Left kidney (tissue), 8 donors: ENCODE measurements at places on chromosomes 16 and 17. TPM values are rescaled to one million over a fixed set of nuclear protein-coding genes. Genes with fewer than 3 reads are reported as not detected.

RBFOX1 gene
- polyA plus RNA-seq: 2.6 TPM

TMEM132E gene
- 4.0 TPM for polyA plus RNA-seq

CHST6 gene
- 0.98 TPM for polyA plus RNA-seq

MSRB1 gene
- 55.9 TPM for polyA plus RNA-seq

DNA sequence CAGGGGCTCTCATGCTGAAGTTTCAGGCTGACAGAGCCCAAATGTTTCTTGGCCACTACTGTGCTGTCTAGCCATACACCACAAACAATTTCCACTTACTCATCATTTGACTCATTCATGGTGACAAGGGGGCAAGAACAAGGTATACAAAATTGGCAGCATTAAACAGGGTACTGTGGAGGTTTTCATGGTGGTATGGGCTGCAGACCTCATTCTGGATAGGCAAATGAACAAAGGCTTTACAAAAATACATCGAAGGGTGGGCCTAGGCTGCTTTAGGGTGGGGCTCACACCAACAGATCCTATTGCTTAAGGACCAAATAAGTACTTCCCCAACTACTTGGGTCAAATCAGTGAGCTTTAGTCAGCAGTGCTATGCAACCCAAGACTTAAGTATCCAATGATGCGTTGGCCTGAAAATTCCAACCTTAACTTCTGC, 53.0 kb downstream of the N4BP1 start:
- no peak for DNase-seq

- DNase-seq: no peak
Observed at GRCh38 chr17:38916771-38917170, 8.6 kb upstream of the LASP1NB start.

DNA sequence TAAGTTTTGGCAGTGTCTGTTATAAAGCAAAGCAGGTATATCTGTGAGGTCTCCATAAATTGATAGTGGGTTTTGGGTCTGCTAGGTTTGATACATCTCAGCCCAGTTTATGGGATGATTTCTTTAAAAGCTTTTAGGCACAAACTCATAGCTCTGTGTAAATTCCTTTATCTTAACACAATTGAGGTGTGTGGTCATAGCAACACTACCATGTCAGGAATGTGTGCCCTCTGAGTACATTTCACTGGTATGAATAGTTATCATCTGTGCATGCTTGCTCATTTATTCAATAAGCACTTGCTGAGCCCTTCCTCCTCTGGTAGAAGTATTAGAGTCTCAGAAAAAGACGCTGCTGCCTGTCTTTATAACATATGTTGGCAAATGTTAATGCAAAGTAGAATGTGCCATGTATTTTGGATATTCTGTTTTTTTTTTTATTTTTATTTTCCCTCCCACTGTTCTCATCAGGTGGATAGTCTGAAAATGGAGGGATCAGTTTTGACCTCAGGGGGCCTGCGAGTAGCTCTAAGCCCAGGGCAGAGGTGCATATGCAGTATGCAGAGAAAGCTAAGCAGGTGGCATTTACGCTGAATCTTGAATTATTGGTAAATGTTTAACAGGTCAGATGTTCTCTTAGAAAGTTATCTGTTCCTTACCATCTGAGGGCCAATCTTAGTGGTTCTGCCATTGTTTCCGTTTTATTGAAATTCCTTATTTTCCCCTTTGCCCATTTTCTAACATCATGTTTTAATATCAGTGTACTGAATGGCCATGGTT, 90.7 kb downstream of the WNT3 start:
- DNase-seq: no peak

GRCh38 chr17:46009681-46010596, 10.9 kb downstream of the STH start:
- DNase-seq: no peak

DNA sequence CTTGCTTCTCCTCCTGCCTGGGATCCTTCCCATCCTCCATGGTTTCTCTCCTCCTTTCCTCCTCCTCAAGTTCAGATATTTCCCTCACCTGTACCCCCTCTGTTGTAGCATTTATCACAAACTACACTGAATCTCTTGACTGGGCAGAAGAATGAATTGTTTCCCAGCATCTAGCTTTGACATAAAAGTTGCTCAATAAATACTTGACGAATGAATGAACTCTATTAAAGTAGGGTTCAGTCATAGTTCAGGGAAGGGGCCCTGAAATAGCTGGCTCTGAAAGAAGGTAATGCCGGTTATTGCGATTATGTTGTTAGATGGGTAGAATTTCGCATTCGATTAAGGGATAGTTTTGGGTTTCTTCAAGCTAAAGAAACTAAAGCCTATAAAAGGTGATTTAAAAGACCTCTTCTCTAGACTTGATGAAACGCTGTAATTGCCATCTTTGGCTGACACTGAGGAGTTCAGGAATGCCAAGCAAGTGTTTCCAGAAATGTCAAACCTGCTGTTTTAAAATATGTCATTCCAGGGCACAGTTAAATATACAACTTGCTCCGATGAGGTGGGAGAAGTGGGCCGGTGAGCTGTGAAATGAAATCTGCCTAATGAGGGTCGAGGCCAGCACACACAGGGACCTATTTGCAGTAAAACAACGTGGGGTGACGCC, 1.0 kb upstream of the CPD start:
- no peak for DNase-seq

DNA sequence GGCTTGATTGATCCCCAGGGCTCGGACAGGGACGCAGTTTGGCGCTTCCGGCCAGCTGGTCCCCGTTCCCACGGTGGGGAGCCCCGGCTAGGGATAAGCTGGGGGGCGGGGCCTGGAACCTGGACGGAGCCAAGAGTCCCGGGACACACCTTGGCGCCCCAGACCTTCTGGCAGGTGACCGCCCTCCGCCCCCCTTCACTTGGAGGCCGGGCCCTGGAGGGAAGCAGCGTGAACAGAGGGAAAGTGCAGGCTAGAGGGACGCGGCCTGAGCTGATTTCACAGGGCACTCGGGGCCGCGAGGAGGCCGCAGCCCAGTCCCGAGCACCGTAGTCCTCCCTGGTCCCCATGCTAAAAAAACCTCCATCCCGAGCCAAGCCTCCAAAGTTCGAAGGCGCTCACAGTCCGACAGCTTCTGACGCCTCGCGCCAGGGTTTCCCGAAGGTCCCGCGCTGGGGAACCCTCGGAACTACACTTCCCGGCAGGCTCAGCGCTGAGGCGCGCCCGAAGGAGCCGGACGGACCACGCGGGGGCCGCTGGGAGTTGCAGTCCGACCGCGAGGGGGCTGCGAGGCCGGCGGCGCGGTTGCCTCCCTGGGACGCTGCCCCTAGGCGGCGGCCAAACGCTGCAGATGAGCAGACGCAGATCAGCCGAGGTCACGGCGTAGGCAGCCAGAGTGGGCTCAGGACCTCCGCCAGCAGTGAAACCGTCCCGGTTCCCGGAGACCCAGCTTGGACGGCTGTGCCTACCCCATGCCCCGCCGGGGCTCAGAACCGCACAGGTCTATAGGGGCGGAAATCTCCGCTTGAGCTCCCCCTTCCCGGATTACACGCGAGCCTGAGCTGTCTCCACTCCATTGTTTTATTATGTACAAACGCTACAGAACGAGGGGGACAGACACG, at the start of gene TBX6:
TSS of gene TBX6 (minus strand) at position 451 of the 899 bp plus-strand sequence. CDS start 731 bp downstream, outside the sequence.
- DNase-seq: peak; percentile 89

DNA sequence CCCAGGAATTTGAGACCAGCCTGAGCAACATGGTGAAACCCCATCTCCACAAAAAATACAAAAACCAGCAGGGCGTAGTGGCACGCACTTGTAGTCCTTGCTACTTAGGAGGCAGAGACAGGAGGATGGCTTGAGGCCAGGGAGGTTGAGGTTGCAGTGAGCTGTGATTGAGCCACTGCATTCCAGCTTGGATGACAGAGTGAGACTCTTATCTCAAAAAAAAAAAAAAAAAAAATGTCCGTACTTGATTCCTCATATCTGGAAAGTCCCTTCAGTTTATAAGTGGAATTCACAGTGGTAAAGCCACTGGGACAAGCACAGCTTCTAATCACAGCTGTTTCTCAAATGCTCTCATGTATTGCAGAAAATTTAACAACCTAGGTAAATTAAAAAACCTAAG, 78.6 kb upstream of the CREBBP start:
- no peak for DNase-seq

GRCh38 chr17:31499771-31500554, 108.5 kb downstream of the RAB11FIP4 start:
- DNase-seq: peak; percentile 50

GRCh38 chr16:48862087-48862532, 252.1 kb upstream of the N4BP1 start:
- DNase-seq: no peak

DNA sequence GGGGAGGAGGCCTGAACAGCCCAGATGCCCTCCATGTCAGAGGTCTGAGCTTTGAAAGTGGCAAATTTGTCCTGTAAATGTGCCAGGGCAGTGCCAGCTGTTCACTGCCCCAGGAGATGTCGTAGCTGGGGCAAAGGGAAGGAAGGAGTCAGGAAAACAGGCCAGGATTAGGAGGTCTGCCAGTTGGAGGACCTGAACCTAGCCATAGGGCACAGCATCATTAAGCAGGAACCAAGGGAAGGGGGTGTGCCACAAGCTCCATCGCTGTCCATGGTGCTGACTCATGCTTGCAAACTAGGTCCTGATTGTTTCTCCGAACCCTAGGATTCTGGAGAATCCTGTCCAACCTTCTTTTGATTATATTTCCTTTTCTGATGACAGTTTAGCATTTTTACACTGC, 124.2 kb downstream of the TMEM132E start:
- peak; percentile 82 for DNase-seq

GRCh38 chr17:17018021-17018441, 24.2 kb upstream of the MPRIP start:
- no peak for DNase-seq

DNA sequence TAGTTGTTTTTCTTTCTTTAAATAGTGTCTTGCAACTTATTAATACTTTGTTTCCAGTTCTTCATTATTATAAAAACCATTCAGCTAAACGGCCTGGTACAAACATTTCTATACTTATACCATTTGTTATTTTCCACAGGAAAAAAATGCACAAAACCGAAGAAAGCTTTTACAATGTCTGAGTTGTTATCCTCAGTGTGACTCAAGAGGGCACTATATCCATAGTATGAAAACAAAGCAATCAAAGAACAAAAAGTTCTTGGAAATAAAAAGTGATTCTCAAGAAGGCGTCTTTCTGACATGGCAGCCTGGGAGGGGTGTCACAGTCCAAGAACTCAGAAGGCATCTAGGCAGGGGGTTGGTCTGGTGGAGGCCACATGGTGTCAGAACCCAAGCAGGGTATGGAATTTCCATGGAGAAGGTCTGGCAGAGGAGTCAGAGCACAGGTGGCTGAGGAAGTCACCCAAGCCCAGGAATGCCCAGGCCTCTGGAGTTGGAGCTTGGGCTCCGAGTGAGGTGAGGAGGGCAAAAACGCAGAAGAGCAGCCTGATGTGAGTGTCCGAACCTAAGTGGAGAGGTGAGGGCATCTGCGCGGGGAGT, 70.9 kb upstream of the ATP2A3 start:
- DNase-seq: no peak

DNA sequence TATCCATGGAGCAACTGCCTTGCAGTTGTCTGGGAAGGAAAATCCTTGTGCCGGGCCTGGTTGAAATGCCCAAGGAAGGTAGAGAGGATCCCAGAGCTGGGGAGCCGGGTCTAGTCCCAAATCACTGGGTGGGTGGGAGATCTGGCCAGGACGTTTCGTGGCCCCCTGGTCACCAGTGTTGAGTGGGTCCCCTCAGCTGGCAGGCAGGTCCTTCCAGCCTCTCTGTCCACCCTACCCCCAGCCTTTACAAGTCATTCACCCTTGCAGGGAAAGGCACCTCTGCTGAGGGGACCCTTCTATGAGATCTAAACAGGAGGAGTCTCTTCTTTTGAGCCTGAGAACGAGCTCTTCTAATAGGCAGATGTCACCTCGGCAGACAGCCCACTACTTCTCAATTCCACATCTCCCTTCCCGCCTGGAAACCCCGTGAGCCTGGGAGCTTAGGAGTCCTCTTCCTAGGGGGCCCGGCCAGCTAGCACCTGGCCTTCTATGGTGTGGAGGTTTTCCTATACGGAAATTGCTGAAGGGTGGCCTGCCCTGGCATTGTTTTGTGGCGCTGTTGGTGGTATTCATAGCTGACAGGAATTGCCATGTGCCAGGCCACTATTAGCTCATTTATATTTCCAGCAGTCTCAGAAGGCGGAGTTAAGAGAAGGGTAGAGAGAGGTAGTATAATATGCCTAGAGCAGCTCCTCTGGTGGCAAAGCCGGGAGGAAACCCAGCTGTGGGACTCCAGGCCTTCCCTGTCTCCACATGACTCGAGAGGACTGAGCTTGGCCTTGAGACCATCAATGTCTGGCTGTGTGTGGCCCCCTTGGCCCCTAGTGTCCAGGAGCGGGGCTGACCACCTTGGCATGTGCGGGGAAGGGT, 13.3 kb downstream of the MPRIP start:
- DNase-seq: no peak

- peak; percentile 34 for DNase-seq
Observed at GRCh38 chr17:79152110-79152509, 77.5 kb downstream of the ENGASE start.

GRCh38 chr17:1800240-1800639, 29.5 kb downstream of the SMYD4 start:
- DNase-seq: no peak
